GM06990 (cell line): ENCODE measurements at places on chromosomes 5 and 9.

GRCh38 chr9:83379045-83379444 is 159.2 kb downstream of the FRMD3 start:
- DNase-seq = no peak

DNA sequence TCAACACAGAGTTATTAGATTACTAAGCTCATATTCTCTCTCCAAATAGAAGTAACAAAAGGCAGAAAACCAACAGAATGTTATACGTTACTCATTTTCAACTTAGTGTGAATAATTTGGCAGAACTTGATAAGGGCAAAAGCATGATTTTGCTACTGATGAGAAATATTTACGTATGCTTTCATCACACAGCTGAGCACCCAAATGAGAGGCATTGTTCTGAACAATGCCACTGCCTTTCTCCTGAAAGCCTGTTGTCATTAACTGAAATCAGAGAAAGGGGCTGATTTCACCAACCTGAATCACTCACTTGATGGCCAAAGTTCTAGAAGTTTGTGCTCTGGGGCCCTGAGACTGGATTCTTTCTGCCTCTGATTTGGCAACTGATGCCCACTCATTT is 367.5 kb upstream of the PTGER4 start:
- DNase-seq = no peak

GRCh38 chr5:159290741-159291140 is 27.7 kb downstream of the UBLCP1 start:
- DNase-seq = no peak

- no peak for DNase-seq
These were observed 101.3 kb downstream of the NUDT12 start for GRCh38 chr5:103461243-103461642.

DNA sequence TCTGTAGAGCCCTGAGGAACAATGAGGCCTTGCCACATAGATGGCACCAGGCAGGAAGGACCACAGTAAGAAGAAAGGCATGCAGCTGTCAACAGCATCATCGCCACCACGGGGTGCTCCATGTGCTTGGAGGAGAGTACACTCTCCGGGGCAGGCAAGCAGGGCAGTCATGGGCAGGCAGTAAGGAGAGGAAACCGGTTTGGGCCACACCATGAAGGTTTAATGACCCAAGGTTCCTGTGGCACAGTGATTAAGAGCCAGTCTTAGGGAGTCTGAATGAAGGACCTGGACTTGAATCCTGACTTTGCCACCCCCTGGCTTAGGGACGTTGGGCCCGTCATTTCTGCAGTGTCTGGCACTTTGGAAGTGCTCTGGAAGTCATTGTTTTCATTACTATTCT is 80.6 kb upstream of the ZBTB43 start:
- DNase-seq = no peak

DNA sequence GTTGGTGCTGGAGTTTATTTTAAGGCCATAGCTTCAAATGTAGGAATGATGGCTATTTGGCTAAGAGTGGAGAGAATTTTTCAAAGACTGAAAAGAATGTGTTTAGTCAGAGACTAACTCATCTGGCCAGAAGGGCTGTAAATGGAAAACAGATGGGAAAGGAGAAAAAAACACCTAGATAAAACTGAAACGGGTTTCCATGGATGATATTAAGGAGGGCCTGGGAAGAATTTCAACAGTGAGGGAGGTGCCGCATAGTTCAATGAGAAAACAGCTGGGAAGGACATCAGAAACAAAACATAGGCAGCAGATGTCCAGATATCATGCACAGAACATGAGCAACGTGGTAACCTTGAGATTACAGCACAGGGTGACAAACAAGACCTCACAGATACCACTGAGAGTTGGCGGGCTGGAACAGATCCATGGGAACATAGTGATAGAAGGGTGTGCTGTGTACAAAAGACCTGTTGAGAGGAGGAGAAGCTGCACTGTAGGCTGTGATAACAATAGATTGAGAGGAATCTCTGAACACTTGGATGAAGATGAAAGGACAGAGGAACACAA is 31.2 kb upstream of the RAD23B start:
- no peak for DNase-seq

GRCh38 chr9:107717529-107718314 is 228.2 kb upstream of the KLF4 start:
- DNase-seq = no peak

GRCh38 chr5:93588352-93589151 is 5.5 kb downstream of the NR2F1 start:
- no peak for DNase-seq

DNA sequence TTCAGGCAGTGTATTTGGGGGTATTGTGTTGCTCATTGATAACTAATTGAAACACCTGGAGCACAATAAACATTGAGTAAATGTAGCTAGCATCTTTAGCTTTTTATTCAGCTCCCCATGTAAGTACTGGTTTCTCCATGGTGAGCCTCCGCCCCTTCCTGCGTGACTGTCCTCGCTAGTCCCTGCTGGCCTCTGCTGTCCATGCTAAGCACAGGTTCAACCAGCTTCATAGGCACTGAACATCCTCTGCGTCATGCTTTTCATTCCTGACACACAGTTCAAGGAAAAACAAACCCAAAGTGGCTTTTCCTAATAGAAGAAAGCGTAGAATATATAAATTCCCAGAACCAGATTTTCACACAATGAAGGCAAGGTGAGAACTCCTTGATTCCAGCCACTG is 27.3 kb upstream of the DAP start:
- no peak for DNase-seq
